Peyer's patch (tissue), 4 donors: ENCODE measurements at places on chromosomes 6 and 20. TPM values are rescaled to one million over a fixed set of nuclear protein-coding genes. Genes with fewer than 3 reads are reported as not detected.
A peak's percentile ranks its signal among the peaks of the same experiment; 100 is the strongest.

DNA sequence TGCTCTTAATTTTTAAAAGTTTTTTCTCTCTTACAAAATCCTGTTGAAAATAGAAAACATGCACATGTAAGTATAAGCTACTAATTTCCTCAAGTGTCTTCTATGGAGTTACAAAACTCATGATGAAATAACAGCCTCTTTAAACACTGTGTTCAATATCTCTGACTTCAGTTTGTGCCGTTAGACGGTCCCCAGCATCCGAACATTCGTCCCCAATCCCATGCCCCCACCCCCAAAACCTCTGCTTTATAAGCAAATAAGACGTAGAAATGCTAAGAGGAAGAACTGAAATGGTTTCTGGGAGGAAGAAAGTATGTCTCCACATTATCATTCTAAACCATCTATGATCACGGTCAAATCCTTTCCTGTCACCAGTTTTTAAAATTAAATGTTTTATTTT, 31.7 kb upstream of the MYB start:
- no peak overlapping the region for H3K27ac ChIP-seq
- H3K4me3 ChIP-seq: no peak overlapping the region
- no peaks in the 10 kb centered on the region for H3K36me3 ChIP-seq
- H3K27me3 ChIP-seq: no peaks in the 10 kb centered on the region
- H3K4me1 ChIP-seq: no peaks in the 10 kb centered on the region

DNA sequence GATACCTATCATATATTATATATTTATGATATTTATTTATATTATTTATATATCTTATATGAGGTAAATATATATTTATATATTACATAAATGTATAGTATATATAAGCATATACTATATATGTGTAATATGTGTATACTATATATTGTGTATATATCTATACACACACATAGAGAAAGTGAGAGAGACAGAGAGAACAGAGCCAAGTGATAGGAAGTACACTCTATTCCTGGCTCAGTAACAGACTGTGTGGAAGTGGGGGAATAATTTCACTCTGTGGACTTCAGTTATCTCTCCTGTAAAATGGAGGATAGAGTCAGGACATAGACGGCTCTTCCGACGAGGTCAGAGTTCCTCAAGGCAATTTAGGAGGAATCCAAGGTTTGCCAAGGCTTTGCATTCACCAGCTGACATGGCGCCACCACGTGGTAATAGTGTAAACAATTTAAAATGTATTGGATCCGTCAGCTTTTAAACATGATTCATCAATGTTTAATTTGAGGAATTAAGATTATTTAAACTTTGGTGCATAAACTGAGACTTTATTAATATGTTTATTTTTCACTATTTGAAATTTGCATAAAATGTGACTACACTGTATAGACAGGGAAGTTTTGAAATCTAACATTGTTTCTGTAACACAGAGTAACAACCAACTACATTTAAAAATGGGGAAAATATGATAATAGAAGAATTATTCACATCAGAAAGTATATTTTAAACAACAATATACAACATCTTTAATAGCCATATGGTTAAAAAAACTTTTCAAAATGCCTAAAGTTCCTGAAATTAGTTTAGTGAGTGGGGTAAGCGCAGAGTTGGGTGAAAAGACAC, 75.4 kb upstream of the TMEM244 start:
- no peak for DNase-seq
- no peak overlapping the region for H3K27ac ChIP-seq
- H3K4me1 ChIP-seq: no peaks in the 10 kb centered on the region
- no peaks in the 10 kb centered on the region for H3K36me3 ChIP-seq

DNA sequence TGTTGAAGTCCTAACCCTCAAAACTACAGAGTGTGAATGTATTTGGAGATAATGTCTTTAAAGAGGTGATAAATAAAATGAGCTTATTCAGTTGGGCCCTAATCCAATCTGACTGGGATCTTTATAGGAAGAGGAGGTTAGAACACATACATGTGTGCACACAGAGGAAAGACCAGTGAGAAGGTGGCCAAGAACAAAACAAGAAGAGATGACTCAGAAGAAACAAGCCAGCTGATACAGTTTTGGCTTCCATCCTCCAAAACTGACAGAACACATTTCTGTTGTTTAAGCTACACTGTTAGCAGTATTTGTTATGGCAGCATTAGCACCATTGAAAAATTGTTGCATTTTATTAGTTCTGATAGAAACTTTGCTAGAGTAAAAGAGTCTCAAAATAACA, 609.3 kb upstream of the IMPG1 start:
- no peak overlapping the region for H3K27ac ChIP-seq
- H3K4me1 ChIP-seq: no peaks in the 10 kb centered on the region
- H3K36me3 ChIP-seq: no peaks in the 10 kb centered on the region
- no peak for DNase-seq
- H3K27me3 ChIP-seq: no peaks in the 10 kb centered on the region

SLC22A16 gene
- total RNA-seq: not detected

SDCBP2 gene
- total RNA-seq: 301 TPM

DNA sequence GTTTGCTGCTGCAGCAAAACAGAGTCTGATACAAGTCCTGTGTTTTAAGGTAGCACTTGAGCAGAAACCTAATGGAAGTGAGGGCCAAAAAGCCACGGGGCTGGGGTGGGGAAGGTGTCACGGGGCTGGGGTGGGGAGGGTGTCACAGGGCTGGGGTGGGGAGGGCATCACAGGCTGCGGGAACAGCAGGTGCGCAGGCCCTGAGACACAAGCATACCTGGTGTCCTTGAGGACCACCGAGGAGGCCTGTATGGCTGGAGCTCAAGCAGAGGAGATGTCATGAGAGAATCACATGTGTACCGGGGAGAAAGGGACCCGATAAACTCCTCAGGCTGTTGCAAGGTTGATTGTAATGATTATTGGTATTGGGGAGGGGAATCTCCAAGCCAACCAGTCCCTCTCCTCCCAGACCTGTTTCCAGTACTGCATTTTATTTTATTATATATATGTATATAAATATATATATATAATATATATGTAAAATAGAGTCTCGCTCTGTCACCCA, 13.6 kb upstream of the SPO11 start:
- no peak overlapping the region for H3K4me3 ChIP-seq
- no peaks in the 10 kb centered on the region for H3K4me1 ChIP-seq
- H3K27me3 ChIP-seq: no peaks in the 10 kb centered on the region
- no peaks in the 10 kb centered on the region for H3K36me3 ChIP-seq
- H3K27ac ChIP-seq: no peak overlapping the region

PLTP gene
- 33.4 TPM for total RNA-seq

DNA sequence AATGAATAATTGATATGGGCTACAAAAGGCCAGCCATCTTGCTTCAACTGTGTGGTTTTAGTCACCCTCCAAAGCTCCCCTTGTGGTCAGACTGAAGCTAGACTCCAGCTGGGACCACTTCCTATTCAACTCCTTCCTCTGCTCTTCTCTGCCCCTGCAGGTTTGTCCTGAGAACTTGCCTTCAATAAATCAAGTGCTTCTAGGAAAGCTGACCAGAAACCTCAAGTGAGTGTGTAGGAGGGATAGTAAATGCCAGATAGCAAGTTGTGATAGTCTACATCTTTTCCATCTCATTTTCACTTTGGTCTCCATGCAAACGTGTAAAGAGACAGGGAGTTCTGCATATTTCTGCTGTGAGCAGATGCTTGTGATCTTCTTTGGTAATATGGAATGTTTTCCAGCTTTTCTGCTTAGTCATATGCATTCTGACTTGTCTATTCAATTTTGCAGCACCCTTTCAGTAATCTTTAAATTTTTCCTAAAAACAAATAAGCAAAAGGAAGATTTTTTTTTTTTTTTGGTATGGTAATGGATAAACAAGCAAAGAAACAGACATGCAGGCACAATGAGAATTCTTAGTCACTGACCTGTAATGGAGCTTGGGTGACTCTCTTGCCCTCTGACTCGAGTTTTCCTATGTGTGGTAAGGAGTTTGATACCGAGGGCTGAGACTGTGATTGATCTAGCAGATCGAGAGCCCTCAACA, 201.3 kb upstream of the BTBD3 start:
- H3K27me3 ChIP-seq: no peaks in the 10 kb centered on the region
- no peak for DNase-seq
- no peaks in the 10 kb centered on the region for H3K36me3 ChIP-seq
- no peak overlapping the region for H3K4me3 ChIP-seq
- H3K27ac ChIP-seq: no peak overlapping the region
- no peaks in the 10 kb centered on the region for H3K4me1 ChIP-seq

GRCh38 chr6:98687752-98688151, 146.6 kb upstream of the POU3F2 start:
- no peaks in the 10 kb centered on the region for H3K36me3 ChIP-seq
- H3K4me3 ChIP-seq: no peak overlapping the region
- H3K27ac ChIP-seq: no peak overlapping the region
- no peaks in the 10 kb centered on the region for H3K27me3 ChIP-seq

DNA sequence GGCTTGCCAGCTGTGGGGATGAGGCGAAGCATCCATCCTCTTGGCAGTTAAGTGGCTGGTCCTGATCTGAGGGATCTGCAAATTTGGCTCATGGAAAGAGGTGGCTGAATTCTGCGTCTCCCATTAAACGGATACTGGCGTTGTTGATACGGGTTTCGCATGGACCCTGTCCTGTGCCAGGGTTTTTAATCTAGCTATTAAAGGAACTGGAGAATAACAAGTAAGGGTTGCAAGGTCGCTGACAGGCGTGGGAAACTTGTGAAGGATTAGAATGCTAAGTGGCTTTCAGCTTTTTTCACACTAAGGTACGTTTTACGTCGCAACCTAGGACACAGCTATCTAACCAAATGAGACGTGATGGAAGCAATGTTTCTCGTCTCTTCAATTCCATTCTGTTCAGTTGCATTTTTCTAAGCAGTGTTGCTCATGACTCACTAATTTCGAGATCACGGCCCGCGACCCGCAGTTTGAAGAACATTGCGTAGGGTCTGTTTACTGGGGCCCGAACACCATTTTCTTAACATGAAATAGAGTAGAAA, 852 bp downstream of the GMNN start:
- peaks cover 17% of the 10 kb centered on the region for H3K4me1 ChIP-seq
- H3K27me3 ChIP-seq: no peaks in the 10 kb centered on the region
- peak overlapping the region; percentile 81 for H3K4me3 ChIP-seq

- no peaks in the 10 kb centered on the region for H3K4me1 ChIP-seq
- peaks cover 20% of the 10 kb centered on the region for H3K36me3 ChIP-seq
- DNase-seq: no peak
- H3K27me3 ChIP-seq: no peaks in the 10 kb centered on the region
- no peak overlapping the region for H3K27ac ChIP-seq
- no peak overlapping the region for H3K4me3 ChIP-seq
Observed at GRCh38 chr6:155132617-155133016, 131.2 kb upstream of the CLDN20 start.

BMP7 gene
- not detected for total RNA-seq

DNA sequence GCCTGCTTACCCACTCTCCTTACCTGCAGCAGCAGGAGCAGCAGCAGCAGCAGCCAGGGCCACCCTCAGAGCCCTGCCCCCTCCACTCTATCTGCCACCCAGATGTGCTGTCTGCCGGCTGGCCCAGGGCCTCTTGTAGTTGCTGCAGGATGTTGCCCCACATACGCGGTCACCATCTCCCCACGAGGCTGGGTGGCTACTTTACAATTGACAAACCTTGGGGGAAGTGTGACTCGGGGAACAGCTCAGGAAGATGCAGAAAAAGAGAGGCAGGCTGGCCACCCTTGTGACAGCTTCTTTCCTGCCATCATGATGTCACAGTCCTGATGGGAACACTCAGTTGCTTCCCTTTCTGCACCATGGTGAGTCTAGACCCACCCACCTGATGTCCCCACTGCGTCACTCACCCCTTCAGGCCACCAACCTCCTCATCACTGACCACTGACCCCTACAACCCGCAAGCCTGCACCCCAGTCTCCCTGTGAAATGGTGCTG, 14.5 kb downstream of the TREM1 start:
- no peak for DNase-seq
- no peak overlapping the region for H3K4me3 ChIP-seq
- H3K4me1 ChIP-seq: no peaks in the 10 kb centered on the region

GRCh38 chr20:19021406-19022117, 190.9 kb upstream of the SLC24A3 start:
- H3K4me1 ChIP-seq: no peaks in the 10 kb centered on the region
- H3K36me3 ChIP-seq: no peaks in the 10 kb centered on the region
- no peak for DNase-seq

GRCh38 chr20:38520261-38520660, 47.6 kb downstream of the RALGAPB start:
- no peaks in the 10 kb centered on the region for H3K4me1 ChIP-seq
- no peaks in the 10 kb centered on the region for H3K27me3 ChIP-seq
- no peak for DNase-seq
- H3K4me3 ChIP-seq: no peak overlapping the region
- peaks cover 4% of the 10 kb centered on the region for H3K36me3 ChIP-seq

COL19A1 gene
- 0.57 TPM for total RNA-seq

LAMP5 gene
- total RNA-seq: not detected

DNA sequence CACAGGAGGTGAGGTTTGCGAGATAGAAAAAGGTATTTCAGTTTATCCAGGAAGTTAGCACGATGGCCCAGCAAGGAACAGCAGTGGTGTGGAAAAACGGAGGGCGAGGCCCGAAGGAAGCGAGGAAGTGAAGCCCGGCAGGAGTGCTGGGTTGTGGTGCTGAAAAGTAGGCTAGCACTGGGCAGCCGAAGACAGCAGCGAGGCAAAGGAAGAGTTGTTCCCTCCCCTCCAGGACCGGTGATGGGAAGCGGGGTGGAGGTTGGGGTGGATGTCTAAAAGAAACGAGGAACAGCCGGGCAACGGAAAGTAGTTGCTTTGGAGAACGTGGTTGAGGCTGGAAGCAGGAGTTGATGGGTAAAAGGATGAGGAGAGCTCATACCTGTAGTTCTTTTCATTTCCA, 1.4 kb downstream of the METTL24 start:
- H3K4me1 ChIP-seq: peaks cover 15% of the 10 kb centered on the region
- no peak overlapping the region for H3K4me3 ChIP-seq
- peak overlapping the region; percentile 77 for H3K27ac ChIP-seq
- H3K27me3 ChIP-seq: no peaks in the 10 kb centered on the region

DNA sequence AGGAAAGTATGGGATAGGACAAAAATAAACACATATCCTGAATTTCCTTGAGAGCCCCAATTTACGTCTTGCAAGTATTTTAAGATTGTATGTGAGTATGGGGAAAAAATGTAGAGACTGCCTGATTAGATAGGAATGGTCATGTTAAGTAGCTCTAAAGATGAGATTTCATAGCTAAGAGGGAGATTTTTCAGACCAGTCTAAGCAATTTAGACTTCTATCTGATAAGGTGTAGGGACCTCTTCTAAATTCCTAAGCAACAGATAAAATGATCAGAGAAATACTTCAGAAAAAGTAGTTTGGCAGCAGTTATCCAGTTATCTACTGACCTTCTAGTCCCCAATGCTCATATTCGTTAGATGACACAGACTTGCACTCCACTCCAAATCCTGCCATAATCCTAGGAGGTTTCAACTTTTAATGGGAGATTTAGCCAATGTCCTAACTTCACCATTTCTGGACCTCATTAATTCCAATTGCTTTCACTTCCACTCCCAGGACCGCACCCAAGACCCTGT, 90.0 kb downstream of the FILIP1 start:
- no peaks in the 10 kb centered on the region for H3K27me3 ChIP-seq
- no peak overlapping the region for H3K27ac ChIP-seq
- no peak for DNase-seq
- H3K4me1 ChIP-seq: no peaks in the 10 kb centered on the region
- no peaks in the 10 kb centered on the region for H3K36me3 ChIP-seq
- H3K4me3 ChIP-seq: no peak overlapping the region
